ENCODE measurements at places on chromosomes 16 and 17.

GRCh38 chr16:67641779-67642708, 2.9 kb upstream of the CARMIL2 start:
- DNase-seq: no peak

DNA sequence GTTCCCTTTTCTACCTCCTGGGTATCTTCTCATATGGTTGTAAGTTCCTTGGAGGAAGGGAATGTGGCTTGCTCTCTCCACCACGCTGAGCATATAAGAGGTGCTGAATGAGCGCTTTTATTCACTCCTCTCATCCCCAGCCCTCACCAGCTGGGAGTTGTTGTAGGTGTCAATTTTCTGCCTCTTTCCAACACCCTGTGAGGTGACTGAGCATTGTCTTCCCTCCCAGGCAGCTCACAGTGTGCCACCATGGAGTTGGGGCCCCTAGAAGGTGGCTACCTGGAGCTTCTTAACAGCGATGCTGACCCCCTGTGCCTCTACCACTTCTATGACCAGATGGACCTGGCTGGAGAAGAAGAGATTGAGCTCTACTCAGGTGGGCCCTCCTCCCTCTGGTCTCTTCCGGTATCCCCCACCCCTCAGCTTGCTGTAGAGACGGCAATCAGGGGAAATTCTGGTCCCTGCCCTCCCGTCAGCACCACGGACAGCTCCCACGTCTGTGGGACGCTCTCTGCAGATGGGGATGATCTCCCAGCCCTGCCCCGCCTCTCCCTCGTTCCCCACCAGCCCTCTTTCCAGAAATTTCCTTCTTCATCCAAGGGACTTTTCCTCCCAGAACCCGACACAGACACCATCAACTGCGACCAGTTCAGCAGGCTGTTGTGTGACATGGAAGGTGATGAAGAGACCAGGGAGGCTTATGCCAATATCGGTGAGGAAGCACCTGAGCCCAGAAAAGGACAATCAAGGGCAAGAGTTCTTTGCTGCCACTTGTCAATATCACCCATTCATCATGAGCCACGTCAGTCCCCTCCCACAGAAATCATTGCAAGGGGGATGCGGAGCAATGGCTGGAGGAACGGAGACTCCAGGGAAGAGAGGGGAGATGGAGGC, 18.3 kb downstream of the CIITA start:
- DNase-seq: no peak

- no peak for DNase-seq
These were observed 20.8 kb upstream of the MYO15B start for GRCh38 chr17:75566834-75567233.

- no peak for DNase-seq
These were observed 69.0 kb downstream of the TBC1D16 start for GRCh38 chr17:79966681-79967080.

DNA sequence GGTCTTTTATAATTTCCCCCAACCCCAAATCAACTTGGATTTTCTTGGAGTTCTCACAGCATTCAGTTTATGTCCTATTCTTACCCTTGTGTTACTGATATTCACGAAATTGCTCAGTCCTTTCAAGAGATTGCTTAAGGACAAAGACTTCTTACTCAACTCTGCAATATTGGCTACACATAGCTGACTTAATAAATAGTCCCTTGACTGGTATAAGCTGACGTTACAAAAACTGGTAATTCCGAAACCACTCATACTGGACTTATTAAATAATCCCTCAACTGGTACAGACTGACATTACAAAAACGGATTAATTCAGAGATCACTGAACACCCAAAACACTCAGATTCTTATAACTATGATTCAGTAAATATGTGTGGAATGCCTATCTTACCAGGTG, 860 bp downstream of the TIGD7 start:
- no peak for DNase-seq
